GM12878 (cell line): ENCODE measurements at places on chromosomes 2 and 18. TPM values are rescaled to one million over a fixed set of nuclear protein-coding genes. Genes with fewer than 3 reads are reported as not detected.
A peak's percentile ranks its signal among the peaks of the same experiment; 100 is the strongest.

- H3K4me1 ChIP-seq: peaks cover 29% of the 10 kb centered on the region
- H3K4me3 ChIP-seq: peak overlapping the region; percentile 98
- DNase-seq: no peak
- H3K36me3 ChIP-seq: peaks cover 5% of the 10 kb centered on the region
- peak overlapping the region; percentile 90 for H3K27ac ChIP-seq
- no peaks in the 10 kb centered on the region for H3K27me3 ChIP-seq
Observed at GRCh38 chr18:63312737-63313395, 6.7 kb downstream of the BCL2 start.

The SRD5A2 gene
- not detected in 2 replicates for total RNA-seq

GRCh38 chr18:77223653-77224052, 26.0 kb upstream of the GALR1 start:
- no peaks in the 10 kb centered on the region for H3K27me3 ChIP-seq
- H3K36me3 ChIP-seq: no peaks in the 10 kb centered on the region
- no peak for DNase-seq
- no peak overlapping the region for H3K27ac ChIP-seq
- no peaks in the 10 kb centered on the region for H3K4me1 ChIP-seq

DNA sequence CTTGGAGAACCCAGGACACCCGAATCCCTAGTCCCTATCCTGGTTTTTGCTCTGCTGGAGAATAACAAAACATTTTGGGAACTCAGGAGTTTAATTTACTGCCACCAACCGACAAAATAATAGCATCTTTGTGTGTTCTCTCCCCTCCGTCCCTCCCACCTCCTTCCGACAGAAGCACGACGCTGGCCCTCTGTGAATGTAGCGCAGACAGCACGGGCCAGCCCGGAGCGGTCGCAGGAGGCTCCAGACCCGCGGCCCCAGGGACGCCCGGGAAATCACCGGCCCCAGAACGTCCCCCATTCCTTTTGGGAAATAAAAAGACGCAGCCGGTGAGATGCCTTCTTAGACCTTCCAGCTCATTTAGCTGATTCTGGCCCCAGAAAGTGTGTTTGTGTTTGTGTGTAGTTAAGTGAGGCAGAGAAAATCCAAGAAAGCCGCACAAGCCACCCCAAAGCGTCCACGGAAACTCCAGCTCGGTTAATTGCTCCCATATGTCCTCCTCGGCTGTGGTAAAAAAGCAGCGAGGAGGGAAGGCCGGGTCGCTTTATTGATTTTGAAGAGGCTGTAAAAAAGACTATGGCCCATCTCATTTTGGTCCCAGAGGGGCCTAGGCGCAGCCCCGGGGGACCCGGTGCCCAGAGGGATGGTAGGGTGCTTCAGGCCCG, 577 bp upstream of the TANC1 start:
- H3K4me3 ChIP-seq: peak overlapping the region; percentile 53; the same call in 1 of the 2 replicates
- H3K27ac ChIP-seq: no peak overlapping the region
- no peaks in the 10 kb centered on the region for H3K4me1 ChIP-seq
- no peaks in the 10 kb centered on the region for H3K36me3 ChIP-seq
- H3K27me3 ChIP-seq: peaks cover 18% of the 10 kb centered on the region

GRCh38 chr2:56613920-56614319, 430.1 kb downstream of the CCDC85A start:
- H3K27me3 ChIP-seq: no peaks in the 10 kb centered on the region
- H3K4me3 ChIP-seq: no peak overlapping the region
- no peaks in the 10 kb centered on the region for H3K36me3 ChIP-seq
- no peak overlapping the region for H3K27ac ChIP-seq

DNA sequence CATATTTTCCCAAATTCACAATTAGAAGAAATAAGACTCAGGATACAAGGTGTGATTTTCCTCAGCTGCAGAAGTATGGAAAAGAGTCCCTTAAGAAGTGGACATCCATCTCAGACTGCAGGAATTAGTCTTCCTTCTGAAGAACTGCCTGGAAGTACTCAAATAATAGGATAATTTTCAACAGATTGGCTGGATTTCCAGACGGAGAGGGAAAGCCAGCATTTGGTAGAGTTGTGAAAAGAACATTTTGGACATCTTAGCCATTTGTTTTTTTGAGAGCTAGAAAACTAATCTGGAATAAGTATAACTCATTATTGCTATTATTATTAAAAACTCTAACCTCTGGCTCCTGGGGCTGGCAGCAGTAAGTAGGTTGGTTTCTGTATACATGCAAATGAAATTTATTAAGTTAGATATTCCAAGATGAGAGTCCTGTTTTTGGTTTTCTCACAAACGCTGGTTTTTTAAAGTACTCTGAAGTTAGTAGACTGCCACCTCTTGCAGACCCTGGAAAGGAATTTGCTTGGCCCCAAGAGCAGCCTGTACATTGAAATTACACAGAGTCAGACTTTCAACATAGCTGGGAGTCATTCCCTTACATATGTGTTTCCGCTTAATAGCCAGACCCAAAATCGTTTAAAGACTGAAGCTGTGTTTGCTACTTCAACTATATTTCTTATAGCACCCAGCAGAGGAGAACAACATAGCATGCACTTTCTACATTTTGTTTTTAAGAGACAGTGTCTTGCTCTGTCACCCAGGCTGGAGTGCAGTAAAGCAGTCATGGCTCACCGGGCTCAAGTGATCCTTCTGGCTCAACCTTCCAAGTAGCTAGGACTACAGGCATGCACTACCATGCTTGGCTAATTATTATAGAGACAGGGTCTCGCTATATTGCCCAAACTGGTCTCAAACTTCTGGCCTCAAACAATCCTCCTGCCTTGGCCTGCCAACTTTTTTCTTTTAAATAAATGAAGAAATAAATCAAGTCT, 142.4 kb downstream of the THADA start:
- H3K4me1 ChIP-seq: peaks cover 13% of the 10 kb centered on the region
- no peaks in the 10 kb centered on the region for H3K36me3 ChIP-seq
- DNase-seq: no peak
- no peaks in the 10 kb centered on the region for H3K27me3 ChIP-seq
